ENCODE measurements at places on chromosomes 4 and X.

DNA sequence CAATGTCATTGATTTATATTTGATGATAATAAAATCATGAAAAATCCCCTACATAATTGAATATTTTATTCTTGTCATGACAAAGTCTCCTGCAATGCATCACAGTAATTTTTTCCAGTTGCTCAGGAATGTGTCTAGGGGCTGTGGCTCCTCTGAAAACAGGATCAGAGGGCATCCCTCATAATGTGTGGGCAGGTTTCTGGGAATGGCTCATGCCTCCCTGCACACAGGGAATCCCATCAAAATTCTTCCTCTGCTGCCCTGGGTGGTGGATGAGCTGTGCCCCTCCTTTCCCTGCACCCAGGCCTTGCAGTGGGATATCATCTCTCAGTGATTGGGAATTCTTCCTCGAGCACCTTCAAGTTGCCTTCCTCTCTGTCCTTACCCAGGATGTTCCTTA, 20.4 kb upstream of the PUDP start:
- no peak for DNase-seq

- no peak for DNase-seq
These were observed 632.4 kb upstream of the BOD1L1 start for GRCh38 chr4:14259936-14260335.

- no peak for DNase-seq
These were observed 41.2 kb upstream of the SMAD1 start for GRCh38 chr4:145440292-145441007.

DNA sequence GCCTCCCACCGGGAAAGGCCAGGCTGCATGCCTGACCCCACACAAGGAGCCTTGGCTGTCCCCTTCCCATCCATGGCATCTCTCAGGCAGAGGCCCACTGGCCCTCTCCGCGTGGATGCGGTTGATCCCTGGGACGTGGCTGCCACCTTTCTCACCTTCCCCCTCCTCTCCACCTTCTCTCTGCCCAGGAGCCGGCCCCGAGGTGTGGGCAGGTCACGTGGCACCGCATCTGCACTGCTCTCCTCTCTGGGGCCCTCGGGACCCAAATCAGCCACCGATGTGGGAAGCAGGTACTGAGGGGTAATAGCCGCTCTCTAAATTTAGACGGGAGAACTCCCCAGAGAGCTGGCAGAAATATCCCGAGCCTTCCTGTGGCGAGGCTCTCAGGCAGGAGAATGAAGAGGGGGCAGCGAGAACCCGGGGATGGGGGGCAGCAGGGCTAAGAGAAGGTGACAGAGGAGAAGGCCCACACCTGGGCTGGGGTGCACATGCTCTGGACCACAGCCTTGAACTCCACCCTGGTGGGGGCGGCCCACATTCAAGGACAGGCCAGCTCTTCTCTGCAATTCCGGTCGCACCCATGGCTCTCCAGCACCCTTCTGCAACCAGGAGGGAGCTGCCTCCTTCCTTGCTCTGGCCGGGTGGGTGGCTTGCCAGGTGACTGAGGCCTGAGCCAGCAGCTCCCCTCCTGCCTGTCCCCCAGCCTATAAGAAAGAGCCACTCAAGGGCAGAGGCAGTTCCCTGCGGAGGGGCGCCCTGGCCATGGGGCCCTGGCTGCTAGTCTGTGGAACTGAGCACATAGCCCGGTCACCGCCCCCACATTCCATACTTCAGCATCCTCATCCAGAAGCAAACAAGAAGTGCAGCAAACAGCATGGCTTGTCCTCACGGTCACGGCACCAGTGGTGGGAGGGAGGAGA, 9.6 kb upstream of the DUSP9 start:
- DNase-seq = no peak

GRCh38 chrX:29841750-29842149, 373.6 kb upstream of the MAGEB2 start:
- no peak for DNase-seq

DNA sequence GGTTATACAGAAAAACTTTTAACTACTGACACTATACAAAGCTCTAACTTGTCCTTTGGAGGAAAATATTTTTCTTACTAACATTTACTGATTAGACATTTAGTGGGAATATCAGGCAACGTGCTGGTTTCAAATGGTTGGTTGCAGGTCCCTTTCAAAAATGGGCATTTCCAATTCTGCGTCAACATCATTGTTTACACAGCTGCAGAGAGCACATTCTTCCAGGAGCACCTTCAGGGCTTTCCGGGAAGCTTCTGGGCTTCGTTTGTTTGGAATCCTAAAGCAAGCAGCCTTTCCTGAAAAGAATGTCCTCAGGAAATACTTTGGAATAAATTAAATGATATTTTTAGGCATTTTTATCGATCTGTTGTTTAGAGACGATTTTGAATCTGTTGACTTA, 289.7 kb downstream of the TRIML1 start:
- no peak for DNase-seq

DNA sequence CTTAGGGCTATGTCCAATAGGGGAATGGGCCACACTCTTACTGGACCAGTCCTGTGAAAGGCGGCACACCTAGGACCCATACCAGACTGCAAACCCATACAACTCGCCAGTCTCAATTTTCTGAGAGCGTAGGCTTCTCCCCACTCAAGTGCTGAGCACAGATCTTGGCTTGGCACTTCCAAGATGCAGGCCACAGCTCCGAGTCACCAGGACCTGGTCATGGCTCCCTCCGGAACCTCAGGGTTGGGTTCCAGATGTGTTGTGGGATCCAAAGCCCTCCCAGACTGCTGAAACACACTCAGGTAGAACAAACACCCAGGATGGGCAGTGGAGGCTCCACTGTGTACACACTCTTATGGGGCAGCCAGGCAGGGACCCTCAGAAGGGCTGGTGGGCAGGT, 103.3 kb downstream of the TMEM144 start:
- no peak for DNase-seq

- no peak for DNase-seq
These were observed 176.5 kb downstream of the QDPR start for GRCh38 chr4:17335371-17335770.

GRCh38 chr4:127525608-127526007, 107.1 kb upstream of the INTU start:
- no peak for DNase-seq

DNA sequence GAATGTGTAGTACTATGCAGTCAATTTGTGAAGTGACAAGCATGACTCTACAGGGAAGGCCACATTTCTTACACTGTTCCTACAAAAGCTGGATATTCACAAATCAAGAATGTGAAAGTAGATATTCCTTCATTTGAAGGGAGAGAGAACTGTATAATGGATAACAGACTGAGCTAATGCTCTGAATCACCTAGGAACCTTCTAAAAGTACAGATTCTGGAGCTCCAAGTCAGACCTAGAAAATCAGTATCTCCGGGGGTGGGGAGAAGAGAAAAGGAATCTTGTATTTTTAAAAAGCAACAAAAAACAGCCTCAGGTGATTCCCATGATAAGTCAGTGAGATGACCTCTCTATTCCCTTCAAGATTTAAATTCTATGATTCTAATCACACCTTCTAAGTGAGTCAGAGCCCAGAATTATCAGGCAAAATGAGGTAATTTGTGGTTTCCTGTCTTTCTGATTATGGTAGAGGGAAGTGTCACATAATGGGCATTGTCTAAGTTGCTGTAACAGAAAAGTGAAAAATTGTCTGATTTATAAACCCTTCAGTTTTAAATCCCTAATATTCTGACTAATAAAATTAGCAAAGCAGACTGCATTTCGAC, 80.9 kb downstream of the IL21 start:
- no peak for DNase-seq

DNA sequence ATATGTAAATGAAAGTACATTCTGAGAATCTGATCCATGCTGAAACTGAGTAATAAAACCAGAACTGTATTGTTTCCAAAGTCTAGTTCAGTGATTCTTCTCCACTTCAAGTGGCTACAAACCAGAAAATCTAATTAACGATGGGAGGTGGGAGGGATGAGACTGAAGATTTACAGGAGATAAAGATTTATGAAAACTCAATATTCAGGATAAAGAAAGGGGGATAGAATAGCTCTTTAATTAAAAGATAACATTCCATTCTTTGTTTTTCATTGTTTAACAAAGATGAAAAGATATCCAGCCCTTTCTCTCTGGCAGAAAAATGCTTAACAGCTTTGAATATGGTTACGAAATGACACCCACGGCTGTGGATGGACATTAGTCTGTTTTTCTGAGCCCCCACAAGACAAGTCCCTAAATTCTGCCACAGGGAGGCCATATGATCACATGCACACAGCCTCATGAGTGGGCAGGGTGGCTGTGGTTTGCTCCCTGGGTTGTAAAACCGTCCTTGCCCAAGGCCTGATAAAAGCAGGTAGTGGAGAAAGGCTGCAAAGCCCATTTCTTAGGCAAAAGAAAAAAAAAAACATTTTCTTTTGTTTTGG, 36.4 kb downstream of the TMEM150C start:
- DNase-seq = no peak

DNA sequence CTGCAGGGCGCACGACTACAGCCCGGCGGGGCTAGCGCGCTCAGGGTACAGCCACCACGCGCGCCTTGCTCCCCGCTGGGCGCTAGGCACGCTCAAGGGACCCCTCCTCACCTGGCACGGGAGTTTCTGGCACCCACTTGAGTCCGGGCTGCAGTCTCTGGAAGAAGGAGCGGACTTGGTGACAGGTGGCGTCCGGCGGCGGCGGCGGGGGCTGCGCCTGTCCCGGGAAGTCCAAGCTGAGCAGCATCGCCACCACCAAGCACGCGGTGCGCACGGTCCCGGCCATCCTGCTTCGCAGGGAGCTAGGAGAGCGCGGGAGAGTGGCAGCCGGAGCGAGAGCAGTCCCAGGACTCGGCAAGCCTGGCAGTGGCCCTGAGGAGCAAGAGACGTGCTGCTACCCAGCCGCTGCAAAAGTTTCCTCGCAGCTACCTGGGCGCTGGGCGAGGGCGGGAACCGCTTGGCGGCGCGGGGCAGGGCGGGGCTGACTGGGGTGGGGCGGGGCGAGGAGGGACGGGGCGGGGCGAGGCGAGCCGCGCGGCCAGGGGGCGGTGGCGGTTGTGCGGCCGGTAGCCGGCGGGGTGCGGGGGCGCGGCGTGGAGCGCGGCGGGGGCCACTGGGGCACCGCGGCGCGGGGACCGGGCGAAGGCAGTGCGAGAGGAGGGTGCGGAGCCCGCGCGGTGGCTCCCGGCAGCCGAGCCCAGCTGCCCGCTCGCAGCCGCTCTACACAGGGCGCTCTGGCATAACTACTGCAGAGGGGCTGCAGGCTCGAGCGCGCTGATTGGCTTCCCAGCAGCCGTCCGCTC, at the start of gene GPC3:
GPC3 (minus strand) TSS at position 431 of the 803 bp plus-strand sequence.
- no peak for DNase-seq

GRCh38 chrX:121254336-121254735, 206.9 kb downstream of the GLUD2 start:
- no peak for DNase-seq

DNA sequence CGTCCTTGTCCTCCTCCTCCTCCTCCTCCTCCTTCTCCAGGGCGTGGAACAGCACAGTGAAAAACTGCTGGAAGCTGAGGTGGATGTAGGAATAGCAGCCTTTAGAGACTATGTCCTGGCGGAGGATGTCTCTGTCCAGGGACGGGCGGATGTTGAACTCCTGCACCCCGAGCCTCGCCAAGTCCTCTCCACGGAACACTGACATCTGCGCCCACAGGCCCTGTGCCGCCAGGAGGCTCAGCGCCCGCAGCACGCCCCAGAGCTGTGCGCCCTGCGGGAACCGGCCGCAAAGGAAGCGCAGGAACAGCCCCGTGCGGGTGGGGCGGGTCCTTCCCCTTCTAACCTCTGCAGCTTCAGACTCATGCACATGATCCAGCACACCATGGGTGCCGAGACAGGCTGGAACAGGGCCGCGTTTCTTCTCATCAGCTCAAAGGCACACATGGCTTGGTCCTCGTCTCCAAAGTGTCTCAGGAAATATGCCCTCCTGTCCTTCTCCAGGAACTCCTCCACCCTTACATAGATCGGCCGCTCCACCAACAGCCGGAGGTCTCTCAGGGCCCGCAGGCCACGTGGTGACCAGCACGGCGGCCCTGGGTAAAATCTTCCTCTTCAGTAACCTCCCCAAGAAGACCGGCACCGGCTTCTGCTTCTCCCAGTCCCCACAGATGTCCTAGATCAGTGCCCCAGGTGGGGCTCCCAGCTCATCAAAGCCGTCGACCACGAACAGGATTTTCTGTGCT, 1.2 kb downstream of the NLRP2B start:
- DNase-seq = no peak

DNA sequence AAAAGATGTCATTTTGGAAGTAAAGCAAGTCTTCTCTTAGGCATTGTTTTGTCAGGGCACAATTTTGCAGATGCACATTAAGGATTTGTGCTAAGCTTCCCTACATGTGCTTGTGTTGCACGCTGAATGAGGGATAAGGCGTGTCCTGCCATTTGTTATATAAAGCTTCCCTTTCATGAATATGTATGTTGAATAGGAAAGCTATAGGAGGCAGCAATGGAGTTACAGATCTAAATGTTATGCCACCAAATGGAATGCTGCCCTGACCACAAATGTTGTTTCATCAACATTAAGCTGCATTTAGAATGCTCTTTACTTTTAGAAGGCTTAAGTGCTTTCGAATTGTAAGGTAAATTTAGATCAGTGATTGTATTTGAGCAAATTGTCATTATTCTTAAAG, 20.9 kb downstream of the SGMS2 start:
- DNase-seq = no peak

DNA sequence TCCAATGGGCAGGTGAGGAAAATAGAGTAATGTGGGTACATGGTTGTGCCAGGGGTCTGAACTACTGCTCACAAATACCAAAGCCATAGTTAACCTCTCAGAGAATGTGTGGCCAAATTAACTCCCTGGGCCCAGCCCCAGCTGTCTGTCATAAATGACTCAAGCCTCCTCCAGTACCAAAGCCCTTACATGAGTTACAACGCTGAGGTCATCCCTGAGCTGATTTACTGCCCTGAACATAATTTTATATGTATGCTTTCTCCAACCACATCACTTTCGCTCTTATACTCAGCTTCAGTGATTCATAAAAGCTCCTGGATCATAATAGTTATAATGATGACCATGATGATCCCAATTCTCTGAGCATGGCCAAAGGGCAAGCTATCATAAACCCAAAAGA, 283.9 kb downstream of the NKX6-1 start:
- DNase-seq = no peak

DNA sequence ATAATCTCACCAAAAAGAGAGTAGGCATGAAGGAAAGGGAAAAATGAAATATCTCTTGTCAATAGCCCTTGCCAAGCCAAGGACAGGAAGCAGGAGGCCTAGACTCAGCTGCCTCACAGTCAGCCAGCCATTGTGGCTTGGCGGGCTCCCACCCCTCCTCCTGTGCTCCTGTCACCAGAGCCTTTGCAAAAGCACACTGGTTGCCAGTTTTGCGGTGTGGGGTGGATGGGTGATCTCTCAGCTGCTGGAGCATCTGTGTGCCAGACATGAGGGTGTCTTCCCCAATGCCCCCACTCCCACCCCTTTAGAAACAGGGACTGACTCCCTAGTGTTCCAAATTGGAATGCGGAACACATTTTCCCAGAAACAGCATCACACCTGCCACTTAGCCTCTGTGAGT, 26.1 kb downstream of the ARHGEF6 start:
- no peak for DNase-seq

DNA sequence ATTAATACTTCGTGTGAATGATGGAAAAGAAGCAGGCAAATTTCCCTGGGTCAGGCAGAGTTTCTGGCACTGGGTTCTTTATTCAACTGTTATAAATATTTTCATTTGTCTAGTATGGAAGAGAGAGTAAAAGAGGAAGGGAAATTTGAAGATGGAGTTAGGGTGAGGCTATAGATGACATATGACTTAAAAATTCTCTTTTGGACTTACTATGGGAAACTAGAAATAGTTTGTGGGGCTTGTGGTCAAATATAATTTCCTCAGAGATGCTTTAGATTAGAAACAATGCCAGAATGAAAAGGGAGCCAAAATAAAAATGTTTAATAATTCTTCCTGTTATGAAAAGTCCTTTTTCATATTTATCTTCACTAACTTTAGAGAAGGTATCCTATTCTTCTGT, 103.2 kb downstream of the GC start:
- DNase-seq = no peak

GRCh38 chrX:15160558-15161095, 109.3 kb downstream of the ASB9 start:
- no peak for DNase-seq
